ENCODE measurements at places on chromosomes 11 and 22. TPM values are rescaled to one million over a fixed set of nuclear protein-coding genes. Genes with fewer than 3 reads are reported as not detected.

The SCGB1A1 gene
- total RNA-seq = not detected

The OR6A2 gene
- total RNA-seq = not detected

The PTGDR2 gene
- total RNA-seq = 1.1 TPM

The OTOG gene
- not detected for total RNA-seq

The SYNGR1 gene
- total RNA-seq = 8.4 TPM

The NXPE4 gene
- not detected for total RNA-seq

The KAT5 gene
- total RNA-seq = 119 TPM

- DNase-seq = peak; percentile 85
Observed at GRCh38 chr11:60951904-60952741, at the start of gene SLC15A3. Gene SLC15A3, minus strand, starts transcription at chr11:60952176. Its CDS starts 625 bp downstream, at chr11:60951551.

GRCh38 chr11:90532125-90532524 lies 309.3 kb upstream of the CHORDC1 start:
- DNase-seq = no peak

DNA sequence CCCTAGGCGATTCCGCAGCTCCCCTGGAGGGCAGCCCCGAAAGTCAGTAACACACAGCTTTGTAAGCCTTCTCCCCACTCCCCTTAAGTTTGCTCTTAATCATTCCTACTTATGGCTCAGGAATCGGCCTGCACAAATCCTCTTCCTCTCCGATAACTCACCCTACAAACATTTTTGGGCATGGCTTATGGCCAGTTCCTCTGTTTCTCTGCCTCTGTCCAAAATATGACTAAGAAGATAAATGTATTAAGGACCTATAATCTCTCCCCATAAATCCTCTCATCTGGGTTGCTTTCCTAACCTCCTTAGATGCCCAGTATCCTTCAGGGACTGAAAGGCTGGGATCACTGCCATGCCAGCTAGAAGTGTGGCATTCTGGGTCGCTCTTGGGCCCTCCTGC lies 41.0 kb downstream of the PAMR1 start:
- DNase-seq = no peak

- no peak for DNase-seq
Observed at GRCh38 chr22:49956914-49957825, 3.4 kb upstream of the PIM3 start.

DNA sequence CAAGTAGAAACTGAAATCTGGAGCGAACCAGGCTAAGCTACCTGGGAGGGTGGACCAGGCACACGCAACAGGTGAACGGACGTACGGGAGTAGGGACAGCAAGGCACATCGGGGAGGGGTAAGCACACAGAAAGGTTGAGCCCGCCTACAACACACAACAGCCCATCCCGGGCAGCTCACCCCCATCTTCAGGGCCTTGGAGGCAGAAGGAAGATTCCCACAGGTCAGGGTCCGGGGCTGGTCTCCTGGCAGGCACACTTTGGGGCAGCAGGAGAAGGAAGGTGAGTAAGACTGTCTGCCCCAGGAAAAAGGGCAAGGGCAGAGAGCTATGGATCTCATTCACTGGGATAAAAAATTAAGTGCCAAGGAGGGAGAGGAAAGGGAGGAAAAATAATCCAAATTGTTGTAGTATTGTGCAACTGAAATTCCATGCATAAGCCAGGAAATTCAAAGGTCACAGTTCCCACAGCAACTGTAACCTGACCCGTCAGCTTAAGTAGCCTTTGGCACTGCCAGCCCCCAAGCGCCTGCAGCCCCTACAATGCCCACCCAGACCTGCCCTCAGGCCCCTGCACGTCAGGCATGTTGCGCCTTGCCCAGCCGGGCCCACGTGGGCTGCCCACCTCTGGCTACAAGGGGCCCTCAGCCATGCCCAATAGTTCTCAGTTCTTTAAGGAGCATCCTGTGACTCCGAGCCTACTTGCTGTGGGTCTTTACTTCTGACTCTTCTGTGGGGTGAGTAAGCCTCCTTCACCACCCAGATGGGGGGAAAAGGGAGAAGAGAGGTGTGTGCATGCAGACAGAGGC lies 51.8 kb downstream of the MICAL3 start:
- DNase-seq = peak; percentile 19

DNA sequence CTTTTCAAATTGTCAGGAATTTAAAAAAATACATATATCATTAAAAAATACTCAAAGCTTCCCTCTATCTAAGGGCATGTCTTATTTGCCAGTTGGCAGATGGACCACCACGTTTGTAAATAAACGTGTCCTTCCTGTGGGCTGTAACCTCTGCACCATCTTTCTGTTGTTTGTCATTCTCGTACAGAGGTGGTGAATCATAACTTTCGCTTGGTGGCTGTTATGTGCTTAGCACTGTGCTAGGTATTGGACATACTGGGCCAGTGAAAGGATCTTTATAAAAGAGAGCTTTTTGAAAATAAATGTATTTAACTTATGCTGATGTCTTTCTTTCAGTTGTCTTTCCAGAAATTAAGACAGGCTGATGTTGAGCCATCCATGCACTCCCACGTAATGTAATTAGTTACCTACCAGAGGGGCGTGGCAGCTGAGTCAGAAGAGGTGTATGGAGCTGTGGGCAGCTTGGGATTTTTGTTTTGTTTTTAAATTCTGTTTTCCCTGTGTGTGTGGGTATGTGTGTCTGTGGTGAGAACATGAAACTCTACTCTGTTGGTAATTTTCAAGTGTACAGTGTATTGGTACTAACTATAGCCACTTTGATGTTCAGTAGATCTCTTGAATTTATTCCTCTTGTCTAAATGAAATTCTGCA lies 62.7 kb downstream of the TECTA start:
- no peak for DNase-seq

DNA sequence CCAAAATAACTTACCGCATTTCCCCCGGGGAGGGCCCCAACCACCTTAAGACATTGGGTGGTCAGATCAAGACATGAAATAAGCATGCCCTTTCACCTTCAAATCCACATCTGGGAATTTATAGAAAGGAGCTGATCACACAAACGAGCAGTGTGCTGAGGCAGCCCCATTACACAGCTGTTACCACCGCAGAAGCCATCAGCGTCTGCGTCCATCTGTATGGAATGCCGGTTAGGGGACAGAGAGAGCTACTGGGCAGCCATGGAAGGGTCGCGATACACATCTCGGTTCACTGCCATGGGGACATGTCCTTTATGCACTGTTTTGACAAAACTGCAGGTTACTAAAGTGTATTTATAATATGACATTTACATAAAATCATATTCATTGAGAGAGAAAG lies 105.1 kb upstream of the LMO1 start:
- no peak for DNase-seq

DNA sequence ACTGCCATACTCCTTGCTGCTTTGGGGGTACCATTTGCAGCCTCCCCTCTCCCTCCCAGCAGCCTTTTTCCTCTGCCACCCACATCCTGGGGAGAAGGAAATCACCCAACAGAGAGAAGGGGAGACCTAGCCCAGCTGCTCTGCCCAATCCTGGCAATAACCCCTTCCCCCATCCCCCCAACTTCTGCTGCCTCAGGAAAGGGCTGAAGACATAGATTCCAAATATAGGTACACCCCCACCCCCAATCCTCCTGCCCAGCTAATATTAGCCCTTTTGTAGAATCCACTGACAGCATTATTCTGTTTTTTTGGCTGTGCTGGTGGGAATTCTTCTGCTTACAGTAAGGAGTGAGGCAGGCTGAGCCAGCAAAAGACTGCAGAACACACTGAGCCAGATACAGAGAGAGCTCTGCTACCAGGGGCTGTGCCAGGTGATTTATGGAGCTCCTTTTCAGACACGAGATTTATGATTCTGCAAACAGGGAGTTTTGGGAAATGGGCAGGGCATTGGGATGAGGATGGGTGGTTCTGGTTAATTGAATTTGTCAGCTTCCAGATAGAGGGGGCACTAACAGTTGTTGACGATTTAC lies 164.0 kb downstream of the TENM4 start:
- DNase-seq = no peak

DNA sequence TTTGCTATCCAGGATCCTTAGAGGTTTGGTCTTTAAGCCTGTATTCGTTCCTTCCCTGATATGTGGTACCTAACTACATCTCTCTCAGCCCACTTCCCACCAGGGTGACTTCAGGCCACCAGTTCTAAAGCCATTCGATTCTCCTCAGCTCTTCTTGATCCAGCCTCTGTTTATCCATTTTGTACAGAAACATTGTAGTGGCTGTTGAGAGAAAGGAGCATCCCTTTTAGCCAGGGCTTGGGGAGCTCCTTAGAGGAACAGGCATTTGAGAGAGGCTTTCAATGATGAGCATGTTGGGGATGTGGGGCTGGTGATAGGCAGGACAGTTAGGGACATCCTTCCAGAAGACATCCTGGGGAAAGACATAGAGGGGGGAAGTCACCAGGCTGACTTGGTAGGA lies 17.9 kb downstream of the UBE2L3 start:
- DNase-seq = no peak

GRCh38 chr22:20509344-20510047 lies 2.1 kb downstream of the MED15 start:
- DNase-seq = peak; percentile 95

GRCh38 chr22:24120044-24120443 lies 61.2 kb upstream of the SUSD2 start:
- DNase-seq = no peak

DNA sequence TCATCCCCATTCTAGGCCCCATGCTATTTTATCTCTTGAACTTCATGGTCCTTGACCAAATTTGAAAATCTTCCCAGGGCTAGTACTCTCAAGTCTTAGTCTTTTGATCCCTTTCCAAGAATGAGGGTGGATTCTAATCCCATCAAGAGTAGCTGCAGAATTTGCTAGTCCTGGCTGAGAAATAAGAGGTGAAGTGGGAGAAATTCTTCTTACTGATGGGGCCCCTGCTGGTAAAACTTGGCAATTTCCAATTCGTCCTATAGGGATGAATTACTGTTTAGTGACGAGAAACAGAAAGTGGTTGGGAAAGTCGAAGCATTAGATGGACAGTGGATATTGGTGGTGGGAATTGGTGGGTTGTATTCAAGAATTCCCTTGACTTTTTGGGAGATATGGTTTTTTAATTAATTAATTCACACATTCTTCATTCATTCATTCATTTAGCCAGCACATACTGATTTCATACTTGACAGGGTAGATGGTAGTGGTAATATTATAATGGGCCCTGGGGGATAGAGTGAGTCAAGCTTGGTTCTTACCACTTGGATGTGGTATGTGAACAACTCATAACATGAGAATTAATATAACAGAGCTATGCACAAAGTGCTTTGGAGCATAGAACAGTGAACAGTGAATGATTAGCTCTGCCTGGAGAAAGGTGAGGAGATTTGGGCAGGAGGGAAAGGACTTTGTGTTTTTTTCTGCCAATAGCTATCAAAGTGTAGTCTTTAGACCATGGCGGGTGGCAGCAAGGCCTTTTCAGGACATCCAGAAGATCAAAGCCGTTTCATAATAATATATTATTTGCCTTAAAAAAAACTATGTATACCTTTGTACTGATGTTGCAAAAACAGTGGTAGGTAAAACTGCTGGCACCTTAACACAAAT lies 103.8 kb downstream of the STIM1 start:
- DNase-seq = no peak

- DNase-seq = peak; percentile 58
Observed at GRCh38 chr11:60251485-60252212, 8.7 kb upstream of the MS4A4E start.

DNA sequence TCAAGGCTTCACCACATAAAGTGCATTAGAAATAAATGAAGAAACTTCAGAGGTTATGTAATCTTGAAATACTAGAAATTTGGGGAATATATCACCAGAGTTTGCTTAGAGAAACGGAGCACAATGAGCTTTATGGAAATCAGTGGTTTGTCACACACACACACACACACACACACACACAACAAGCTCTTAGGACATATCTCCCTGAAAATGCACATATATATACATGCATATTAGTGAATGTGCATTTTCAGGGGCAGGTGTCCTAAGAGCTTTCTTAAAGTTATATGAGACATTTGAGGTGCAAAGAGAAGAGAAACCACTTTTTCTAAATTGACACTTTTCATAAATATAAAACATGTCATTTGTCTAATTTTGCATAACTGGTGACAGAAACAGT lies 93.7 kb upstream of the CARD18 start:
- DNase-seq = no peak
